Stimulated activated CD4-positive, alpha-beta T cell treated with anti-CD3 and anti-CD28 coated beads, Interleukin-12 subunit alpha, Interleukin-12 subunit beta, amount 100 ng/mL, for 48 hours (primary cell): ENCODE measurements at places on chromosomes 1 and 21.

GRCh38 chr1:175842550-175842949, 99.2 kb upstream of the TNR start:
- no peak for DNase-seq

- no peak for DNase-seq
These were observed 32.8 kb upstream of the SCMH1 start for GRCh38 chr1:41274752-41275545.

- no peak for DNase-seq
These were observed 75.9 kb upstream of the VCAM1 start for GRCh38 chr1:100643471-100644196.

DNA sequence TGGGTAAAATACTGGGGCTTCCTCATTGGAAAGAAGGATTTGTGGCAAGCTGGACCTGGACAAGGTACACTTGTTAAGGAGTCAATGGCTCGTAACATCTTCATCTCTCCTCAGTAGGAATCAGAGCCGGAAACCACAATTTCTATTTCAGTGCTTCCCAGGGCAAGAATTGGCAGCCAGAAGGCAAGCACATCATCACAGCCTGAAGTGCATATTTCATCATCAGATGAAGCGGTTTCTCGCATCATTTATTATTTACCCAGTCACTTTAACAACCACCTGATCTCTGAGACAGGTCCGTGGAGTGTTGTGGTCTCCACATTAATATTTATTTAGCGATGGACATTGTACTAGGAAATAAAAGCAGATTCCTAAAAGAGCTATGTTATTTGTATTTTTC, 55.0 kb downstream of the KCNJ15 start:
- no peak for DNase-seq

- no peak for DNase-seq
These were observed 76.2 kb downstream of the MDM4 start for GRCh38 chr1:204592246-204592948.

DNA sequence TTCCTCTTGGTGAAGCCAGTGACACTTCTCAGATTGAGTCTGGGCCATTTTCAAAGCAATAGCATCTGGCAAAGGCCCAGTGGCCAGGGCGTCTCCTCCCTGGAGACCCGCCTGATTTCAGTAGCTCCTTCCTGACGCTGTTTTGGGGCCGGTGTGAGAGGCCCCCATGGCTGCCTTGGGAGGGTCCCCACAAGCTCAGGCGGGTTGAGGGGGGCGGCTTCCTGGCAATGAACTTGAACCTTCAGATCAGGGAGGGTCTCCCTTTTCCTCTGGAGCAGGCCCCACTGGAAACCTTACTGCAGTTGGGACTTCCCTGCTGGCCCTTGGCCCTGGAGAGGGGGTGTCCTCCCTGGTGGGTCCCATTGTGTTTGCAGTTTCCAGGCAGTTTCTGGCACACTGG, 121.2 kb downstream of the CRYAA start:
- no peak for DNase-seq

GRCh38 chr1:162899422-162900146, 38.6 kb upstream of the CCDC190 start:
- no peak for DNase-seq

DNA sequence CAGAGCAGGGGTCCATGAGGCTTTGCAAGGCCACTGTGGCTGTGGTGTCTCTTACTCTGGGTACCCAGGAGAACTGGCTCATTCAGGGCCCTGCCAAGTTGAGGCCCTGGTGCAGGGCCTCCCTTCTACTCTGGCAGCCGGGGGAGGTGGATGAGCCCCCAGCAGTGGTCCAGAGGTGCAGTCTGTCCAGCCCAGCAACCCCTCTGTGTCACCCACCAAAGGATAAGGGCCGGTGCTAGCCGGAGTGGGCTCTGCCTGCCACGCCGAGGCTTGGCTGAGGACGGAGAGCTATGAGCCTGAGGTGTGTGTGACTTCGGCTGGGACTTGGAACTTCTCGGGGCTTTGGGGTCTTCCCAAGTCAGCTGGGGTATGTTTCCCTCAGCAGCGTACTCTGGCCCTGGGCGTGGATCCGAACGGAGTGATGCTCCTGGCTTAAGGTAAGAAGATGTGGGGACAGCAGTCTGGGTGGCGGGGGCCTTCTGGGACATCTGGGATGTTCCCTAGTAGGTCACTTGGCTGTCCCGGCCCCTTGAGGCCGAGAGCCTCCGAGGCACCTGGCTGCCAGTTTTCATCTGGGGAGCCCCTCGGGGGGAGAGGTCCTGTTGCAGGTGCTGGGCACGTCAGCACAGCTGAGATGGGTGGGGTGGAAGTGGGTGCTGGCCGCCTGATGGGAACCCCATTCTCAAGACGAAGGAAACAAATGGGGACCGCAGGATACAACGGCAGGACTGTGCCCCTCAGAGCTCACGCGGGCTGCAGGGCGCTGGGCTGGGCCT, 25.9 kb downstream of the RUNX3 start:
- DNase-seq, result no peak

- DNase-seq, result no peak
These were observed 116.0 kb downstream of the ETS2 start for GRCh38 chr21:38921511-38922251.

DNA sequence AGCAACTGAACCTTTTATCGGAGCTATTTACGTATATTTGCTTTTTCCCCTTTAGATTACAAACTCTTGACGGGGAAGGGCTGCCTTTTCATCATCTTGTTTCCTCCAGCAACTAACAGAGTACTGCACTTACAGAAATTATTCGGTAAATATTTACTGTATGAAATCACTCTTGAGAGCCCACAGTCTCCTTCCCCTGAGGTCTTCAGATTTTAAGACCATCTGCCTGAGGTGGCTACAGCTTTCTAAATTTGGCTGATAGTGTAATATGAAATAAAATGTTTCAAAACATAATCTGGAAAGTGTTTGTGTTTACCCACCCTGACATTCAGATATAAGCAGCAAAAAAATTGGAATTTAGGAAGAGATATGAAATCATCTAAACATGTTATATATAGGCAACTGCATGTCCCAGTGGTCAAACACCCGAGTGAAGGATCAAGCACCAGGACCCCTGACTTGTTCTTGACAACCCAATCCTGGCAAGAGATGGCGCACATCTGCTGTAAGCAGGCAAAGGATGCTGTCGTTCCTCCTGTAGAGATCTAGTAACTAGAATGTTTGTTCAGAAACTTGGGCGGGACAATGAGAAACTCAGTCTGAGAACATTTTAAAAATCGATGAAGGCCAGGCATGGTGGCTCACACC, 60.9 kb downstream of the SIPA1L2 start:
- no peak for DNase-seq

- DNase-seq, result no peak
These were observed 5.3 kb upstream of the ALDH9A1 start for GRCh38 chr1:165703648-165704047.

- no peak for DNase-seq
These were observed 2.5 kb upstream of the STUM start for GRCh38 chr1:226545836-226546596.

- DNase-seq, result no peak
These were observed 92.4 kb upstream of the AKT3 start for GRCh38 chr1:243942196-243943150.

- no peak for DNase-seq
These were observed 80.6 kb downstream of the CCDC185 start for GRCh38 chr1:223473601-223474344.

GRCh38 chr1:97489834-97490233, 431.0 kb downstream of the DPYD start:
- DNase-seq, result no peak

DNA sequence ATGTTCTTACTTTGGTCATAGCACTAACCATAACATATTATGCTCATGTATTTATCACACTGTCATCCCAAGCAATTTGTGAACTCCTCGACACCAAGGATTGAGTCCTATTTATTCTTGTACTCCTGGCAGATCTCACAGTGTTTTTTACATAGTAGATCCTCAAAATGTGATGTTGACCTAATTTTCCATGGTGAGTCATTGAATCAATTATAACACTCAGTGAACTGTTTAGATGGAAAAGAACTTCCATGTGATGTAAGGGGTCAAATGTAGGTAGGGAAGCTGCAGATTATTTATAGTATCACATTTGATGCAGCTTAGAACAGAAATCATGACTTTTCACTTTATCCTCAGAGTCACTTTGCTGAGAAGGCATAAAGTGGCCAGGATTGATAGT, 281.9 kb upstream of the ADAMTS5 start:
- no peak for DNase-seq

DNA sequence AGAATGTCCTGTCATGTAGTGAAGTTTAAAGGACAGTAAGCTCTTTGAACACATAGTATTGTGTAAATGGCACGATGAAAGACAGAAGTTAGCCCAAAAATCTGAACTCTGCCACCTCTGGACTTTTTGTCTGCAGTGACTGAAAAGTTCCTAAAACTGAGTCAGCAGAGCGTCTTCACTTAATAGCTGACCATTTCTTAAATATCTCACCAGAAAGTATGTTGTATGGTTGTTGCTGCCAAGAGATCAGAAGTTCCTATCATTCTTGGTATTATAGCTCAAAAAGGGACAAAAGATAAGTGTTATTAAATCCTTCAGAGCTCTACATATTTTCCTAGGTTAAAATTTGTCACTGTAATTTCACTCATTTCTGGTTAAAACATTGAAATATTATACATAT, 1003.0 kb downstream of the TTLL7 start:
- DNase-seq, result no peak

DNA sequence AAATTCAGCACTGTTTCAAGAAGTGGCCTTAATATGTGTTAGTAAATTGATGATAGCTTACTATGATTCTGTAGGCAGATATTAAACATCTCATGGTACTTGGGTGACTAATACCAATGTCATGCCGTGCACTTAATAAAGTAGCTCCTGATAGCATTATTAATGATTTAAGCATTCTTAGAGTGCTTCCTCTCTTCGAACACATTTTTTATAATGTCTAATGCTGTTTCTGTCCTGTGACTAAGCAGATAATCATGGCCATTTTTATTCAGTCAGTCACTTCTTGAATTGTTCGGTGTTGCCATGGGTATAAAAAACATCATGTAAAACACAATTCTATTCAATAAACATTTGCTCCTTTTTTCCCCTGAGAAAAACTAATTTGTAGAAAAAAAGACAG, 804.6 kb upstream of the ADGRL4 start:
- no peak for DNase-seq

GRCh38 chr1:247332215-247332622, 552 bp upstream of the ZNF496 start:
- DNase-seq, result peak; percentile 44

- no peak for DNase-seq
These were observed 36.5 kb upstream of the LRRC3 start for GRCh38 chr21:44418876-44419230.

- no peak for DNase-seq
These were observed 106.8 kb upstream of the HP1BP3 start for GRCh38 chr1:20893931-20894330.

DNA sequence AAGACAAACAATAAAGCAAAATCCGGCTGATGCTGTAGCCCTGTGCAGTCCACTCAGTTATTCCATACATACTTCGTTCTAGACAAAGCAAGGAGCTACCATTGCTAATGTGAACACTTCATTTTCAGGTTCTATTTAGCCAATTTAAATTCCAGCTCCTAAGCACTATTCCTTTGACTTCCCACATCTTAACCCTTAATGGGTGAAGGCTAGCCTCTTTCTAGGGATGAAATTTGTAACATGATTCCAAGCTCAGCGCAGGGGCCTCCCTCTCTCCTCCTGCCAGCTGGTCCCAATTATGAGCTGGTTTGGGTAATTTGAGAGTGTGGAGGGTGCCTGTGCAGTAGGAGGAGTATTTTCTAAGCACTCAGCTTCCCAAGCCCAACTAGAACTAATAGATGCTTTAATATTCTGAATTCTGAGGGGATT, 53.9 kb upstream of the PTGFRN start:
- DNase-seq, result no peak

DNA sequence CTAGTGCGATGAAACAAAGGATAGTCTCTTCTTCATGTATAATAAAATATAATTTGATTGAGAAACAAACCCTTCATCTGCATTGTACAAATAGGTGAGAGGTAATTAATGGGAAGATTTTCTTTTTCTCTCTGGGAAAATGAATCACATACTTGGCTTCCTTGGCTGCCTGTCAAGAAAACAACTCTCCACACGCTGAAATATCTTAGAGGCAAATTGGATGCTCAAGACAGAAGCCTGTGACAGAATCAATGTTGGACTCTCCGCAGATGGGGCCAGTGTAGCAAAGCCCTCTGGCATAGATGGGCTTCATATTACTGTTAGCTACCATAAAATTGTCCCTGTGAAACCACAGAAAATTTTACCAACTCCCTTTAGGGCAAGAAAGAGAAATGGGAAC, 186.6 kb downstream of the GRIK1 start:
- DNase-seq, result no peak

- peak; percentile 90 for DNase-seq
These were observed 165.3 kb downstream of the TOMM20 start for GRCh38 chr1:234963180-234963903.

- DNase-seq, result no peak
These were observed 10.0 kb downstream of the LAMC1 start for GRCh38 chr1:183033205-183033604.

- DNase-seq, result no peak
These were observed 36.3 kb upstream of the MAGOH start for GRCh38 chr1:53274541-53275185.

DNA sequence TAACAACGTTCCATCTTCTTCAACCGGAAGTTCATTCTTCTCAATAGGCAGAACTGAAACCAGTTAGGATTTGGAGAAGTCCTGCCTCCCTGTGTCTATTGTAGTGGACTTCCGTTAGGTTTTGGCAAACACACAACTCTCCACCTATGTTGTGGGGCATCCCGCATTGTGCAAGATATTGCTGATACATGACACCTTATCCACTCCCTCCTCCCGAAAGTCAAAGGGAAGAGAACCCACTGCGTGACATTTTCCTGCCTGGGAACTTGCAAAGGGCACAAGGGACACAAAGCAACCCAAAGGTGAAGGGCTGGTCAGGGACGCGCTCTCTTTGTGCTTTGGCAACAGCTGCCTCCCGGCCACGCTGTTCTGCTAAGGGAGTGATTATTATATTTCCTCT, 164.8 kb downstream of the TPR start:
- DNase-seq, result no peak

- no peak for DNase-seq
These were observed 39.3 kb upstream of the LRRC7 start for GRCh38 chr1:69528376-69528775.

GRCh38 chr21:38813547-38813946, 7.8 kb downstream of the ETS2 start:
- DNase-seq, result no peak

GRCh38 chr1:41851589-41851988, 67.1 kb downstream of the HIVEP3 start:
- DNase-seq, result no peak

DNA sequence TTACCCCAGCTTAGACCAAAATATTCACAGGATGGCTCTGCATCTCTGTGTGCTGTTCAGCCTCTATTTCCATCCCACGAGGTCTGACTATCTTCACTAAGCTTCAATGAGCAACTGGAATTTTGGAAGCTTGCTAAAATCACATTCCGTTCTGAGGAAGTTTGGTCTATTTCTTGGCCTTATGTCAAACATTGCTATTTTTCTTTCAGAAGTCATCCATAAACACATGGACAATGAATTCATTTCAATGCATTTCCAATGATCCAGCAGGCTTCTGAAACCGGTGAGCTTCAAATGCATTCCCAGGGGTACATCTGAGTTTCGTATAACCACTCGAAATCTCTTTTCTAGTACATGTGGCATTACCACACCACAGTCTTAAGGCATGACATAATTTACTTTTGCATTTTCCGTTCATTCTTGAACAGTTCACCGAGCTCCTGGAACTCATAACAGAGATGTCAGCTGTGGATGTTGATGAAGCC, 294.1 kb upstream of the KAZN start:
- no peak for DNase-seq

- DNase-seq, result no peak
These were observed 20.9 kb upstream of the COL11A1 start for GRCh38 chr1:103129255-103129654.
